ENCODE measurements at places on chromosomes 11 and 22. TPM values are rescaled to one million over a fixed set of nuclear protein-coding genes. Genes with fewer than 3 reads are reported as not detected.

Gene FREY1
- 0.66 TPM for total RNA-seq

Gene USP28
- 17.3 TPM for total RNA-seq

Gene ZNF280B
- total RNA-seq, result 1.6 TPM

Gene SNAP29
- total RNA-seq, result 15.7 TPM

Gene OR51A4
- not detected for total RNA-seq

Data from A549 treated with DMSO at 1 μM for 4 hours (cell line).